ENCODE measurements at places on chromosomes 5 and 9. TPM values are rescaled to one million over a fixed set of nuclear protein-coding genes. Genes with fewer than 3 reads are reported as not detected.

Gene CERCAM
- 4.2 TPM for total RNA-seq

Gene TAL2
- total RNA-seq = 0.39 TPM

DNA sequence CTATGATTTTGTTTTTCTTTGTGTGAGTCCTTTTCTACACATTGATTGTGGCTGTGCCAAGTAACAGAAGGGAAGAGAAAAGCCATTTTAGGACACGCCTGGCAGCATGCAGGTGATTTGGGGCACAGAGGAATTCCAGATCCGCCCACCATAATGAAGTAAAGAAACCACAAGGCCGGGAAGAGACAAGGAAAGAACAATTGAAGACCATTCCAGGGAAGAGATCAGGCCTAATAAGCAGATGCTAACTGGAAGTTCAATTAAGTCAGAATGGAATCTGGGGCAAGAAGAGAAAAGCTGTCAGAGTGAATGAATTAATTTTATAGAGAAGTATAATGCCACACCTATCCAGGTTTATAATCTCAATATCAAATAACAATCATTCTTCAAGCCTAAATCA, 110.2 kb upstream of the ISL1 start:
- no peak for DNase-seq

DNA sequence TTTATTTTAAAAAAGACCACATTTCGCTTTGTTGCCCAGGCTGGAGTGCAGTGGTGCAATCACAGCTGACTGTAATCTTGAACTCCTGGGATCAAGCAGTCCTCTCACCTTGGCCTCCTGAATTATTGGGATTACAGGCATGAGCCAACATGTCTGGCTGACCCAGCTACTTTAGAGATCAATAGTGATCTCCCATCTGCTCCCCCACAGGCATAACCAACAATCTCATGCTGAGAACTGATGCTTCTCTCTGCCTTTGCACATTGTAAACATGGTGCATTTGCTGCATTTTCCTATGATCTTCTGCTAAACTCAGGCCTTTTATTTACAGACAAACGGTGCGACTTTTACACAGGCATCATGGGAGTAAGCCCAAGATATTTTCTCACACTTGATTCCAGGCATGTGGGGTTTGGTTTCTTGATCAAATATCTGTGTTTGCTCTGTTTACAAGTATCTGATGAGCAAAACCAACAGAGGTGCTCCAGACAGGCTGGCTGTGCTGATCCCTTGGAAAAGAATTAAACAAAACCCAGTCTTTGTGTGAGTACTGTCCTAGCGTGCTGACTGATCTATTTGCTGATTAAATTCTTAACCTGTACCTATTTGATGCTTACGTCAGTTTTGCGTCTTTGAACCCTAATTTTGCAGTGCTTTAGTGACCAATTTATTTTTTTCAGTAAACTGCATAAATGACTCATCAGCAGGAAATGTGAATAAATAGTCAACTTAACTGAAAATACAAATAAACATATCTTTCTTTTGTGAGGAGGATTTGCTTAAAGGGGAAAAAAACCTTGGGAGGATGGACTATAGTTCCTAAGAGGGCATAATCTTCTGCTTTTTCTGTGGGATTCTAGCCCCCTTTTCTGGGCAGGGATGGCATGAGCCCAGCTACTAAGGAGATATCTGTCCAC, 191.7 kb upstream of the NR3C1 start:
- DNase-seq = no peak

GRCh38 chr5:93307557-93307956, 273.5 kb downstream of the NR2F1-AS1 start:
- DNase-seq = no peak

Gene CTXN3
- total RNA-seq = not detected

Gene FGF18
- total RNA-seq = not detected

GRCh38 chr5:56012281-56012963, 17.7 kb upstream of the IL6ST start:
- DNase-seq = peak; percentile 65

DNA sequence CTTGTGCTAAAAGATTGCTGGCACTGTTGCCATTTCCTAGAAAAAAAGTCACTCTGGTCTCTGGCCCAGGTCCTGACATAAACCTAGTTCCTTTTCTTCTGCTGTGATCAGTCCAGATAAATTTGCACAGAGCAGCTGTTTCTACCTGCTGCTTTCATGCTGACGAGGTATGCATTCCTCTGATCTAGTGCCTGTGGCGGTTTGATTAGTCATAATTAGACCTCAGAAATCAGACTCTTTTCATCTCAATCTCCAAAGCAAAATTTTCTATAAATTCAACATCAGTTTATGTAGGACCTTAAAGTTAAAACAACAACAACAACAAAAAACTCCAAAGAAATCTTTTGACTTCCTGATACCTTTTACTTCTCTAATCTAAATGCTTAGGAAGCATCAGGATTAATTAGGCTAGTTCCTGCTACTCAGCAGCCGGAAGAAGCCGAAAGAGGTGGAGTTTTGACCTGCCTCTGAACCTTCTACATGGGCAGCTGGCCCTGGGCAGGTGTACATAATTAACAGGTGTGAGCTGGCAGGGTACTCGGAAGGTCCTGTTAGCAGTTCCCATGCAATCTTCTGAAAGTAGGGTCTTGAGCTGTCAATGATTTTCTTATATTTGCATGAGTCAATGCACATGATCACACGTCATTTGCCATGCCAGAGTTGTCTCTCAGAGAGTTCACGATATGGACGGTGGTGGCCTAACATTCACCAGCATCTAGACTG, 83.3 kb upstream of the CCDC112 start:
- DNase-seq = no peak

DNA sequence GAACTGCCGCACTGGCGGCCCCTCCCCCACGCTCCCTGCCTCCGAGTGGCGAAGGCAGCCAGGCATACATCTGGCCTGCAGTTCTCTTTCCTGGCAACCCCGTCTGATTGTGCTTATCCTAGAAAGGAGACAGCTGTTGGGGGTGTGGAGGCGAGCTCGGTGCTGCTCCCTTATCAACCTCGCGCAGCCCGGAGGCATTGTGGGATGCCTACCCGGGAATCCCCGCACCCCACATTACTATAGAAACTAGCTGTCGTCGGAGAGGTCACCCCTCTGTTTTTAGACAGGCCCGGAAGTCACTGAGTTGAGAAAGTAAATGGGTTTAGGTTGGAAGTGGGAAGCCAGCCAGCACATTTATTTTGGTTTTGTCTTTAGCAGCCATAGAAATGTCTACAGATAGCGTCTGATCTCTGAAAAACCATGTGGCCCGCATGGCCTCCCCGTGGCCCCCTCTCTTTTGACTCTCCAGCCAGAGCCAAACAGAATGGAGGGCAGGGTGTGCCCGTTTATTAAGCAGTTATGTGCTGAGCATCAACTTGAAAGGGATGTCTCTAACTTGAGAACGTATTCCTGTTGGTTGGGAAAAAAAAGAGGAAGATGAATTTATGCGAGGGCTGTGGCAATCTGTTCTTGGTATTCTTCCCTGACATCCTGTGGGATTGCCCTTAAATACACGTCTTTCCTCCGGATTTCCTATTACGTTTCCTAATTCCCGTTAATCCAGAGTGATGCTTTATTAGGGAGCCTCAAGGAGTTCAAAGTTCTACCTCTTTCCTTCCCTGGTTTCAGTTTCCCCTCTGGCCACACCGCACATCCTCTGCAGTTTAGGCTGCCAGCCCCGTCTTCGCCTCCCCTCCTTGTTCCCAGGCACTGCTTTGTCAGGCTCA, 3.9 kb downstream of the STC2 start:
- DNase-seq = no peak

DNA sequence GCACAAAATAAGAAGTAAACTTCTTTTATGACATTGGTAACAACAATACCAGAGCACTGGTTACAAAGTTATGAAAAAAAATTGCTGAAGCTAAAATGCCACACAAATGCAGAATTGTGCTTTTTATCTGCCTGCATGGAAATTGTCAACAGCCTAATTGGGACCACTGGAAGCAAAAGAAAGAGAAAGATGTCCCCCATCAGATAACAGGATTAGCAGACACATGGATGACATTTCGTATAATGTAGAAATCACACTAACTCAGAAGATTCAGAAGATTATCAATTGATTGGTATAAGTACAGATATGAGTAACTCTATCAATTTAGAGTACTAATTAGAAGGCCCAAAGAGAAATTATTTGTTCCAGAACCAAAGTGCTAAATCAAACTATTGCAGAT, 19.1 kb upstream of the FRMD3 start:
- no peak for DNase-seq

GRCh38 chr5:1643651-1644392, 120.1 kb upstream of the LPCAT1 start:
- no peak for DNase-seq

DNA sequence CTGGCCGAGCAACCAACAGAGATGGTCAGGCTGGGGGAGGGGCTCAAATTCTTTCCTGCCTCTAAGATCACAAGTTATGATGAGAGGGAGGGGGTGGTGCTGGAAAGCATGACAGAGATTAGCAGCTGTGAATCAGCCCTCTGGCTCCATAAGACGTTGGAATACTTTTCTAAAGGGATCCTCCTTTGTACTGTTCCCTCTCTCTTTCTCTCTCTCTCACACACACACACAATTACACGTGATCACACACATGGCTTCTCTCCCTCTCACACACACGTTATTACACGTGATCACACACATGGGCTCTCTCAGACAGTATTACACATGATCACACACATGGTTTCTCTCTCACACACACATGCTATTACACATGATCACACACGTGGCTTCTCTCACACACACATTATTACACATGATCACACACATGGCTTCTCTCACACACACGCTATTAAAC, at the start of gene SLC45A2:
Gene SLC45A2, minus strand, starts transcription at position 23 of the 454 bp plus-strand sequence. CDS start 110 bp downstream, outside the sequence.
- no peak for DNase-seq

DNA sequence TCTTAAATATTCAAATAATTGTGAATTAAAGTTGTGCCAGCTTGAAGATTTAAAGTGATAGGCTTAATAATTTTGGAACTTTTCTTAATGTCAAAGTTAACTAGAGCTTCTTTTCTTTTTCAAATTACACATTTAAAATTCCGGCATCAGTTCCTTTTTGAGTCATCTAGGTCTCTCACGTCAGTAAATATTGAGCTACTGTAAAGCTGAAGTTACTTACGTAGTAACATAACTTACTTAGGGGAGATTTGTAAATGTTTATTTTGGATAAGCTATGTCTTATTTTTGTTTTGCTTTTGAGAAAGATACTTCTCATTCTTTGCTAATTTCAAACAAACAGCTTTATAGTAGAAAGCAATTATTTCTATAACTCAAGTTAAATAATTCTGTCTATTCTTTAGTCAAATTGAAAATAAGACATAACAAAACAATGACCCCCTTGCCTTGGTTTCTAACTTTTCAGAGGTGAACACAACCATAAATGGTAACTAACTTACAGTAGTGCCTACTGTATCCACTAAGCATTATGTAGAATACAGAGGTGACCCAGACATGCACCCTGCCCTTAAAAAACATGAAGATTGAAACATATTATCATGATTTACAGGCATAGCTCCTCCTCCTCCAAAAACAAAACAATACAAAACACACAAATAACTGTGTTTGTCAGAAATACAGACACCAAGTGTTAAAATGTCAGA, 29.8 kb downstream of the CD274 start:
- DNase-seq = no peak

- DNase-seq = no peak
Observed at GRCh38 chr9:129437626-129438323, 183.1 kb downstream of the C9orf50 start.

Measured in activated CD8-positive, alpha-beta T cell treated with anti-CD3 and anti-CD28 coated beads, Interleukin-2, amount 10 ng/mL, durations not matched to agents 7 days and 5 days (primary cell).